ENCODE measurements at places on chromosomes 4 and X.

DNA sequence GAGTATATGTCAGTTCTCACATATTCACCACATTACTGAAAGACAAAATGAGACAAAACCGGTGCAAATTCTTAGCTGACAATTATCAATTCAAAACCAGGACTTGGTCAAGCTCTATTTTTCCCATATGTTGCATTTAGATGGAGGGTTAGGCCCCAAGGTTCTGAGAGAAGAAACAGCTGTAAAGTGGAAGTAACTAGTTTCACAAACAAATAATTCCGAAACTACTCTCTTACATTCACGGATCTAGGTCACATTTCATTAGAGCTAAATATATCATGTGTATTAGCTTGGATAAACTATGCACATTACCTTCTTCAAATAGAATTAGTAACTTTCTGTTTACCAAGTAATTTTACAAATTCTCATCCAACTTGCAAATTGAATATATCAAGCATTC lies 3.7 kb upstream of the GABRA2 start:
- H3K27ac ChIP-seq: no peak overlapping the region
- H3K4me1 ChIP-seq: peaks cover 5% of the 10 kb centered on the region
- no peak overlapping the region for H3K4me3 ChIP-seq
- H3K36me3 ChIP-seq: peaks cover 4% of the 10 kb centered on the region

GRCh38 chr4:55733932-55734331 lies 85.7 kb upstream of the EXOC1L start:
- H3K36me3 ChIP-seq: no peaks in the 10 kb centered on the region
- no peak for DNase-seq
- H3K4me3 ChIP-seq: no peak overlapping the region
- peaks cover 15% of the 10 kb centered on the region for H3K27me3 ChIP-seq

- H3K36me3 ChIP-seq: no peaks in the 10 kb centered on the region
- DNase-seq: no peak
- H3K27ac ChIP-seq: no peak overlapping the region
- peaks cover 4% of the 10 kb centered on the region for H3K4me1 ChIP-seq
- no peak overlapping the region for H3K4me3 ChIP-seq
- no peaks in the 10 kb centered on the region for H3K27me3 ChIP-seq
These were observed 151.4 kb upstream of the STX18 start for GRCh38 chr4:4693258-4693657.

DNA sequence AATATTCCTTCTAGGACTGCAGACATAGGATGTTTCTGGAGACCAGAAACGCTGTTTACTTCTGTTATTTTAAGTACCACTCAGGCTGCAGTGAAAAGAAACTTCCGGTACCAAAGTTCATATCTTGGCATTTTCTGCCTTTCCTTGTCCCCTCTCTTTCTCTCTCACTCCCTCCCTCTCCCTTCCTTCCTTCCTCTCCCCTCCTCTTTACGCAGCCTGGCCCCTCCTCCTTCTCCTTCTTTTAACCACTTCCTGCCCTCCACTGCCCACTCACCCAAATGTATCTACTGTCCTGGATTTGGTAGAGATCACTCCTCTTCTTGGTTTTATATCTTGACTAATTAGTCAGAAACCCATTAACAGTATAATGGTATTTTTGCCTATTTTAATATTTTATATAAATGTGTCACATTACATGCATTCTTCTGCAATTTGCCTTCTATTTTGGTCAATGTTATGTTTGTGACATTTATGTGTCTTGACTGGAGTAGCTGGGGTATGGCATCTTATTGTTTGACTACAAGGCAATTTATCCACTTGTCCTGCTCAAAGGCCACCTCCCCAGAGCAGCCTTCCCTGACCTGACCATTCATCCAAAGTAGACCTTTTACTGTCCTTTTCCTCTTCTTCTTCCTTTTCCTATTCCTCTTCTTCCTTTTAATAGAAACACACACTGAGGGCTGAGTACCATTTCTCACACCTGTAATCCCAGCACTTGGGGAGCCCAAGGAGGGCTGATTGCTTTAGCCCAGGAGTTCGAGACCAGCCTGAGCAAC lies 56.9 kb downstream of the BCOR start:
- peaks cover 19% of the 10 kb centered on the region for H3K4me1 ChIP-seq
- H3K27me3 ChIP-seq: no peaks in the 10 kb centered on the region
- no peak for DNase-seq
- H3K27ac ChIP-seq: peak overlapping the region; percentile 55
- peaks cover 7% of the 10 kb centered on the region for H3K36me3 ChIP-seq

GRCh38 chr4:73251384-73251783 lies 7.2 kb downstream of the ANKRD17 start:
- no peaks in the 10 kb centered on the region for H3K27me3 ChIP-seq
- H3K4me3 ChIP-seq: no peak overlapping the region
- no peak for DNase-seq
- H3K36me3 ChIP-seq: peaks cover 40% of the 10 kb centered on the region
- H3K27ac ChIP-seq: no peak overlapping the region

Measured in activated T-helper 2 cell treated with anti-CD3 and anti-CD28 coated beads, Interferon-gamma antibody, Interleukin-2, Interleukin-4, amounts not matched to agents 10 μg/mL and 5 μg/mL and 100 μg/mL, durations not matched to agents 14 hours and 24 hours and 36 hours (primary cell).